Activated CD4-positive, alpha-beta T cell treated with anti-CD3 and anti-CD28 coated beads for 24 hours (primary cell): ENCODE measurements at places on chromosomes 3 and 15.

DNA sequence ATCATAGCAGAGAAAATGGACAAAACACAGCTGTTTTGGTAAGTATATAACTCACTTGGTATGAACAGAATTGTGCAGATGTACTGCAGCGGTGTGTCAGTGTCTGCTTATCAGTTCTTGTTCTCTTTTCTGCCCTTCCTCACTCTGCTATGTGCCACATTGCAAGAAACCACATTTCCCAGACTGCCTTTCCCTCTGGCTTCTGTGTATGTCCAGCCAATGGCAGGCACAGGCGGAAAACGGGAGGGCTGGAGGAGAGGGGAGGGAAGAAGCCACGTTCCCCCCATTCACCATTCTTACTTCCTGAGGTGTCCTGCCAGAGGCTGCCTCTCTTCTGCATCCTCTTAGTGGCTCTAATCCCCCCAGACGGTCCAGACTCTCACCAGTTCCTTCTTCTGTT lies 15.4 kb downstream of the HHLA2 start:
- no peak for DNase-seq

- no peak for DNase-seq
Measured at GRCh38 chr15:73464602-73465001, 21.6 kb downstream of the REC114 start.

DNA sequence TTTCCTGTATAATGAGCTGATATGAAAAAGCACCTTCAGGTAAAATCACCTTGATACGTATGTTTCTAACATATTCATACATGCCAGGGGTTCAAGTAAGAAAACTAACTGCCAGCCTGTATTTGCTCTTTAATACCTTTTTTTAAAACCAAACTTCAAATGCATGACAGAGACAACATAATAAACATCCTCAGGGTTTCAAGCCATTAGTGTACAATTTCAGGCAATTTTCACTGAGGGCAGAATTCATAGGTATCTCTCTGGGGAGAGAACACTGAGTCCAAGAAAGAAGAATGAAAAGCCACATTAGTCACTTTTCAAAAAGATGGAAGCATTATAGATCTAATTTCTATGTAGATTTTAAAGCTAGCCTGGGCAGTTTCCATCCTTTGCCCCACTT lies 26.9 kb downstream of the MINDY4B start:
- no peak for DNase-seq

- DNase-seq, result no peak
Measured at GRCh38 chr3:127389420-127389819, 101.6 kb upstream of the PRR20G start.

DNA sequence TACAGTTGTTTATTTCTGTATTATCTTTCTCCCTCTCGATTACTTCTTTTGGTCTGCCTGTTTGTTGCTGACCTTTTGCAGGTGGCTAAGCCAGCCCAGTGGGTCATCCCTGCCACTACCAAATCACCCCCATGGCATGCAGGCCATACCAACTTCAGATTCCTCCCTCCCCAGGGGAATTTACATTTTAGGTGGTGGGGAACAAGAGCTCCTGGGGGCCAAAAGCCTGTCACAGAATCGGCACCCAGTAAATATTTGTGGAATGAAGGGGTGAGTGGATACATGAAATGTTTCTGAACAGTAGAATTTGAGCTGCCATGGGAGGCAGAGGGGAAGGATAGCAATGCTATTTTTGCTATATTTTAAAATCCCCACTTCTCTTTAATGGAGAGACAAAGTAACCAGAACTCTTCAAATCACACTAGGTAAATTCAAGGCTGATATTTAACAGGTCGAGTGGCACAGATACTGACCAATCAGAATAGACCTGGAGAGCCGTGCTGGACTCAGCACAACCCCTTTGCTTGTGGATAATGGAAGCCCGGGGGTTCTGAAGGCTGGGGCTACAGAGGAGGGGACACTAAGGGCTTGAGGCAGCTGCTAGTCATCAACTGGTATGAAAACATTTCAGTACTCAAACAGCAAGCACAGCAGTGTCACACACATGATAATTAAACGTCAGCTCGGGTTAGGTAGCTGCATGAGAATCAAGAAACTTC lies 54.3 kb upstream of the SMAD3 start:
- no peak for DNase-seq

GRCh38 chr15:97909291-97909891 lies 51.1 kb upstream of the ARRDC4 start:
- DNase-seq, result peak; percentile 40

GRCh38 chr3:111954228-111954990 lies 24.4 kb upstream of the ABHD10 start:
- no peak for DNase-seq

DNA sequence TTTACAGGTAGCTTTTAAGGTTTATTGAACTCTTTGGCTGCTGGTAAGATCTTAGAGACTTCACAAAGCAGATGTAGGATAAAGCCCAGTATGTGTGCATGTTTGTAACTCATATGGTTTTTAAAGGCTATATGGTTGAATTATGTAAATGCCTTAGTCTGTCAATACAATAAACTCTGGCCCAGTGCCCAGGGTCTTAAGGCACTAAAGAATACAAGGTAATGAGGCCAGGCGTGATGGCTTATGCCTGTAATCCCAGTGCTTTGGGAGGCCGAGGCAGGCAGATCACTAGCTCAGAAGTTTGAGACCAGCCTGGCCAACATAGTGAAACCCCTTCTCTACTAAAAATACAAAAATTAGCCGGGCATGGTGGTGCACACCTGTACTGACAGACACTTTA lies 170.3 kb upstream of the CGNL1 start:
- DNase-seq, result no peak

- DNase-seq, result no peak
Measured at GRCh38 chr15:85718981-85719380, 75.7 kb downstream of the KLHL25 start.

DNA sequence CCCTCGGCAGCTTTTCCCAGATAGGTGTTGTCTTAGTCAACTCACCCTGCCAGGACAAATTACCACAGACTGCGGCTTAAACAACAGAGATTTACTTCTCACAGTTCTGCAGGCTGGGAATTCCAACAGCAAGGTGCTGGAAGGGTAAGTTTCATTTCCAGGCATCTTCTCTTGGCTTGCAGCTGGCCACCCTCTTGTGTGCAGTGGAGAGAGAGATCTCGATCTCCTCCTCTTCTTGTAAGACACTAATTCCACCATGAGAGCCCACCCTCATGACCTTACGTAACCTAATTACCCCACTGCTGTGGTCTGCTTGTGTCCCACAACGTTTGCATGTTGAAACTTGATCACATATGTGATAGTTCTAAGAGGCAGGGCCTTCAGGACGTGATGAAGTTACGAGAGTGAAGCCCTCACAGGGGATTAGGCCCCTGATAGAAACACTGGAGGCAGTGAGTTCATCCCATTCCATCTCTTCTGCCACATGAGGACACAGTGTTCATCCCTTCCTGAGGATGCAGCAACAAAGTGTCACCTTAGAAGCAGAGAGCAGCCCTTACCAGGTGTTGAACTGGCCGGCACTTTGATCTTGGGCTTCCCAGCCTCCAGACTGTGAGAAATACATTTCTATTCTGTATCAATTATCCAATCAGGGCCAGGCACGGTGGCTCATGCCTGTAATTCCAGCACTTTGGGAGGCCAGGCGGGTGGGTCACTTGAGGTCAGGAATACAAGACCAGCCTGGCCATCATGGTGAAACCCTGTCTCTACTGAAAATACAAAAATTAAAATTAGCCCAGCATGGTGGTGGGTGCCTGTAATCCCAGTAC lies 247.7 kb downstream of the PLCL2 start:
- no peak for DNase-seq

DNA sequence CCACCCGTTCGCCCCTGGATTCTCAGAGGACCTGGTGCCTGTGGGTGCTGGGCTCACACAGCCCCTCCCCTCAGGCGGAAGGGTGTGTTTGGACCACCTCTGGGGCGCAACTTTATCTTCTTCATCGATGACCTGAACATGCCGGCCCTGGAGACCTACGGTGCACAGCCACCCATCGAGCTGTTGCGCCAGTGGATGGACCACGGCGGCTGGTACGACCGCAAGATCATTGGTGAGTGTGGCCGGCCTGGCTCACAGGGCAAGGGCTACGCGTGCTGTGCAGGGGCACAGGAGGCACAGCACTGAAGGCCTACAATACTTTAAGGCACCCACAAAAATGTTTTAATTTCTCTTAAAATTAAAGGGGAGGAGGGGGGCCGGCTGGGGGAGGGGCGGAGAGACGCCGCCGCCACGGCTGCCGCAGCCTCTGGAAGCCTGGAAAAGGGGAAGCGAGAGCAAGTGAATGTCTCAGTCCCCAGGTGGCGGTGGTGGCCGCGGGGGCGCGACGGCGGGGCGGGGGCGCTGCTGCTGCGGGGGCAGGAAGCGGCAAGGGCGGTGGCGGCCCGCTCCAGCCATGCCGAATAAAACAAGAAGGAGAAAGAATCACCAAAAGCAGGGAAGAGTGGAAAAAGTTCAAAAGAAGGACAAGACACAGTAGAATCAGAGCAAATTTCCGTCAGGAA lies 56.8 kb downstream of the DNAH1 start:
- DNase-seq, result no peak

DNA sequence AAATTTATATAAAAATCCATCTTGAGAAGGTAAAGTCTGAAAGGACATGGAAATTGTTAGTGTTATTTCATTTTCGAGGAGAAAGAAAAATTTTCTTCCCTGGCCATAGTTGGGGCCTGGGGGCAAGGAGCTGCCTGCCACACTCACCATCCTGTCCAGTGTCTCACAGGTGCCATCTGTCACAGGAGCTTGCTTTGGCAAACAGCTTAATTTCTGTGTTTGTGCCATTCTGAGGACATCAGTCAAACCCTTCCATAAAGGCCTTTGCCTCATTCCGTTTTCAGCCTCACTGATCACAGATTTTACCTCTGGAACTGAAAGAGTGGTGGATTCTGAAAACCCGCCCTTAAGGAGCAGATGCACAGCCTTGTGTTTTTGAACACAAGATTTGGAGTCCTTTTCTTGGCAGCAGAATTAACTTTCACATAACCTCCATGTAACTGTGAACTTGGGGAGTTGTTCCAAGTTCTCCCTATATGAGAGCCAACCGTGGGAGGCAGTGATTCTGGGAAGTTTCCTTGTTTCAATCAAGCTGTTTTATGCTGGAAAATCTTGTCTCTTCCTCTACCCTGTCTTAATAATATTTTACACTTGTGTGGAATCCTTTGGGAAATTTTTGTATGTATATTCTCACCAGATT lies 254.7 kb downstream of the CACNA2D3 start:
- no peak for DNase-seq

GRCh38 chr3:105862217-105862616 lies 6.6 kb downstream of the CBLB start:
- DNase-seq, result no peak

GRCh38 chr3:148068466-148068865 lies 629.2 kb upstream of the AGTR1 start:
- DNase-seq, result no peak

- DNase-seq, result no peak
Measured at GRCh38 chr3:46845397-46845859, 17.8 kb downstream of the MYL3 start.

GRCh38 chr15:38002883-38003477 lies 68.5 kb downstream of the TMCO5A start:
- DNase-seq, result no peak

DNA sequence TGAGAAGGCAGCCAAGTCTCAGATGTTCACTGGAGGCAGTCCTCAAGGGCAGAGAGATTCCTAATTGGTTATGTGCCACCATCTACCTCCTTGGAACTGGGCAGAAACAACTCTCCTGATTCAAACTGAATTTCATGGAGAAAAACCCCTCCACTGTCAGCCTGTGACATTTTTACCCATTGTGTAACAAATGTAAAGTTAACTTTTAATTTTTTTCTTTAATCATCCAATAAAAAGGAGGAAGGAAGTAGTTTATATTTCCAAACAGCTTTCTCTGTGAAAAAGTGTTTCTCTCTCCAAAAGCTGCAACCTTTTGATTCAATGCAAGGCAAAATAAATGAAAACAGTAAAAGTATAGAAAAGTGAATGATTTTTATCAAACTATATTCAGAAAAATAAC lies 510 bp upstream of the COLQ start:
- DNase-seq, result no peak

DNA sequence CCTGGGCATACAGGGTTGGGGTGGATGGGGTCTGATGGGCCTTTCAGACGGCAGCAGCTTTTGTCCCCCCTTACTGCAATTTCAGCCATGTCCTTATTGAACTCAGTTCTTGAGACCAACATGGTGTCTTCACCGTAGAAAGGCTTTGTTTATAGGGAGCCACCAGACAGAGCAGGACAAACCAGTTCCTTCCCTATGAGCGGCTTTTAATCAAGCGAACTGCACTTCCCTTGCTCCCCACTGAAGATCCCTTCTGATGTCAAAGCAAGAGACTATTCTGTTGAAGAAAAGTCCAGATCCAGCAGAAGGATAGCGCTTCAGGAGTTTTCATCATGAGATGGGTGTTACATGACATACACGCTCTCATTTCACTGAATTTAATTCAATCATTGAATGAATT lies 100.4 kb downstream of the CD47 start:
- DNase-seq, result no peak

DNA sequence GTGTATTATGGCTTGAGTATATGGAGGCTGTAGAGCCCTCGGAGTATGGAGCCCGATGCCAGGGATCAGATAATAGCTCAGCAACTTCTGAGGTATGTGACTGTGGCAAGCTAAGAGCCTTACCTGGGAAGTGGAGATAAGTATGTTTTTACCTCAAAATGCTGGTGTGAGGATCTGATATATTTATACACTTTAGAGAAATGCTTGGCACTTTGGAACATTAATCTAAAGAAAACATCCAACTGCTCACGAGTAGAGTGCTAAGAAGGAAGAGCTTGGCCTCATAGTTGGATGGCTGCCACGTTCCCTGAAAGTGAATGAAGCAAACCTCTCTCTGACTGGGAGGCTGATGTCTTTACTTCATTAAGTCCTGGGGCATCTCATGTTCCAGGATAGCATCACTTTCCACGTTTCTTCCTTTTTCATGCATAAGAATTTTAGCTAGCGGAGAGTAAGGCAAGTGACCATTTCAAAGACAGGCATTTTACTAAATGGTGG lies 58.9 kb upstream of the GOLGA8J start:
- DNase-seq, result no peak

- DNase-seq, result no peak
Measured at GRCh38 chr3:159787794-159788205, 200.8 kb upstream of the IL12A start.

GRCh38 chr3:130517602-130518001 lies 625 bp downstream of the COL6A6 start:
- DNase-seq, result no peak

DNA sequence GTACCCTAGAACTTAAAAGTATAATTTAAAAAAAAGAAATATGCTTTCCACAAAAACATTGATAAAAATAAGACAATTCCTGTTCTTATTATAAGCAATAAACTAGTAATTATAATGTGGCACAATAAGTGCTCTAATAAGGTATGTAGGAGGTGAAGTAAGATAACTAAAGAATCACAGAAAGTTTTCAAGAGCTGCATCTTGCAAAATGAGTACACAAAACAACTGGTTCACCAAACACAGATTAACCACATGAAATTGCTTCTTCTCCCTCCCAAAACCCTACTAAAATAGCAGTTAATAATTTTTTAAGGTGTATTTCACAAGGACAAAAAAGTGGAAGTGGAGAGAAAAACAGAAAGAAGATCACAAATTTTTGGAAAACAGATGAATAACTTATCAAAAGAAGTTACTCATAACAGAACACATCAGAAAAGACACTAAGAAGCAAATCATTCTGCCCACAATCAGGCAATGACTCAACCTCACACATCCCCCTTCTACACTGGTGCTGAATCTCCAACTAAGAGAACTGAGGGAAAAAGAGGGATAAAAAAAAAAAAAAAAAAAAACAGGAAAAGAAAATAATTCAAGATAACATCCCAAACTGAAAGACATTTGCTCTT lies 64.2 kb downstream of the TBC1D5 start:
- no peak for DNase-seq

- no peak for DNase-seq
Measured at GRCh38 chr3:193897731-193898180, 238.2 kb upstream of the HES1 start.

GRCh38 chr15:55281517-55282228 lies 7.9 kb downstream of the RAB27A start:
- no peak for DNase-seq
